Naive B cell (primary cell): ENCODE measurements at places on chromosomes 2 and 18. TPM values are rescaled to one million over a fixed set of nuclear protein-coding genes. Genes with fewer than 3 reads are reported as not detected.

- H3K4me1 ChIP-seq, result no peaks in the 10 kb centered on the region
- H3K27ac ChIP-seq, result no peak overlapping the region
- no peaks in the 10 kb centered on the region for H3K36me3 ChIP-seq
- H3K4me3 ChIP-seq, result no peak overlapping the region
- DNase-seq, result no peak
Measured at GRCh38 chr18:40606996-40607395, 1348.0 kb upstream of the PIK3C3 start.

- no peak for DNase-seq
- H3K4me1 ChIP-seq, result no peaks in the 10 kb centered on the region
- H3K27me3 ChIP-seq, result no peaks in the 10 kb centered on the region
- H3K27ac ChIP-seq, result peak overlapping the region; percentile 16
- H3K4me3 ChIP-seq, result no peak overlapping the region
- H3K36me3 ChIP-seq, result peaks cover 21% of the 10 kb centered on the region
Measured at GRCh38 chr2:10571673-10572072, 118.1 kb downstream of the NOL10 start.

GPR155 gene
- polyA plus RNA-seq, result 3.8 TPM

TCF23 gene
- polyA plus RNA-seq, result not detected

GRCh38 chr2:164593959-164594358 is 27.3 kb downstream of the GRB14 start:
- H3K4me3 ChIP-seq, result no peak overlapping the region
- peaks cover 8% of the 10 kb centered on the region for H3K36me3 ChIP-seq
- H3K4me1 ChIP-seq, result peaks cover 2% of the 10 kb centered on the region
- peaks cover 6% of the 10 kb centered on the region for H3K27me3 ChIP-seq

GRCh38 chr2:236547725-236548124 is 21.9 kb upstream of the ACKR3 start:
- H3K4me3 ChIP-seq, result no peak overlapping the region
- peak overlapping the region; percentile 76 for H3K27ac ChIP-seq
- no peak for DNase-seq
- H3K4me1 ChIP-seq, result peaks cover 78% of the 10 kb centered on the region
- H3K36me3 ChIP-seq, result no peaks in the 10 kb centered on the region

PLCL1 gene
- polyA plus RNA-seq, result 0.11 TPM

DNA sequence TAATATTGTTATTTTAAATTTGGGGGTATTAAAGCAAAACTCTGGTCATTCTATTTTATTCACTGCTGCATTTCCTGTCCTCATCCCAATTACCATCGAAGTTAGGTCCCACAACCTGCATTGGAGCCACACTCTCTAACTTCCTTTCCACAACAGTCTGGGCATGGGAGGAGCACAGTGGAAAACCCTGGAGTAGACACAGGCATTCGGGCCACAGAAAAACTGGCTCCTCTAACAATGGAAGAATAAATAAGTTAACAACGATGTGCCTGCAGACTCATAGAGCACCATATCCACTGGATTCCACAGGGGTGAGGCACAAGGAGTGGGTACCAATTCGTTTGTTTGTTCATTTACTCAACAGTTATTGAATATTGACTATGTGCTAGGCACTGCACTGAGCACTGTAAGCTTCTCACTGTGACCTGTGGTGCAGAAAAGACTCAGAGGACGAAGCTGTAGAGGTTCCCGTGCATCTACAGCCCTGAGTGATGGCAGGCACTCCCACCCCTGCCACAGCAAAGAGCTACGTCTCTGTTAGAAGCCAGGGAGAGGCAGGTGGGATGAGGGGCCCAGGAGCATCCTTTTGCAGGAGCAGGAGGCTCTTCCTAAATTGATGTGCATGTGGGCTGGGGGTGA is 154.2 kb upstream of the PGAP1 start:
- peak overlapping the region; percentile 52 for H3K27ac ChIP-seq
- H3K27me3 ChIP-seq, result no peaks in the 10 kb centered on the region
- H3K4me1 ChIP-seq, result peaks cover 8% of the 10 kb centered on the region
- peaks cover 69% of the 10 kb centered on the region for H3K36me3 ChIP-seq
- H3K4me3 ChIP-seq, result no peak overlapping the region
